ENCODE measurements at places on chromosomes 3 and 15. TPM values are rescaled to one million over a fixed set of nuclear protein-coding genes. Genes with fewer than 3 reads are reported as not detected.

DNA sequence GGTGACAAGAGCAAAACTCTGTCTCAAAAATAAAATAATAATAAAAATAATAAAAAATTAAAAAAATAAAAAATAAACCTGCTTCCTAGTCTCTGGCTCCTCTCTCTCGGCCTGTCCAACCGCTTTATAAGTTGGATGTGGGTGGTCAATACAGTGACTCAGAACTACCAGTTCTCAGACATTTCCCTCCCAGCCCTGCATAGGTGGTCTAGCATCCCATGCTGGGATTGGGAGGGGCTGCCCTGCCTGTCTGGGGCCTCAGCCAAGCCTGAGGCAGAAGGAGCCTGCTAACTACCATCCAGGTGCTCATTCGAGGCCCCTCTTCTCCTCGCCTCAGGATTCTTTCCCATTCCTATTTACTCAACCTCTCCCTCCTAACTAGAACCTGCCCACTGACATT lies 33.3 kb upstream of the BLM start:
- no peak for DNase-seq

GRCh38 chr15:76376029-76376428 lies 39.5 kb downstream of the ISL2 start:
- no peak for DNase-seq

GRCh38 chr3:115659253-115660220 lies 36.2 kb downstream of the GAP43 start:
- DNase-seq = no peak

- no peak for DNase-seq
Measured at GRCh38 chr15:74043425-74044266, 38.7 kb downstream of the GOLGA6A start.

- no peak for DNase-seq
Measured at GRCh38 chr15:29860872-29861271, 38.6 kb upstream of the TJP1 start.

GRCh38 chr15:35885870-35886269 lies 339.9 kb upstream of the DPH6 start:
- DNase-seq = no peak

Gene ASB7
- 11.5 TPM for total RNA-seq

Measured in aorta (tissue), 5 donors.